ENCODE measurements at places on chromosomes 2 and 18.

DNA sequence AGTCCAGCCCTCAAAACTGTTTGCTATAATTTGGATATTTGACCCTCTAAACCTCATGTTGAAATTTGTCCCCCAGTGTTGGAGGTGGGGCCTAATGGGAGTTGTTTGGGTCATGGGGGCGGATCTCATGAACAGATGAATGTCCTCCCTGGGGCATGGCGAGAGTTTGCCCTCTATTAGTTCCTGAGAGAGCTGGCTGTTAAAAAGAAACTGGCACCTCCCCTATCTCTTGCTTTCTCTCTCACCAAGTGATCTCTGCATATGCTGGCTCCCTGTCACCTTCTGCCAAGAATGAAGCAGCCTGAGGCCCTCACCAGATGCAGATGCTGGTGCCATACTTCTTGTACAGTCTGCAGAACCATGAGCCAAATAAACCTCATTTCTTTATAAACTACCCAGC is 12.0 kb downstream of the LNPK start:
- no peak for DNase-seq

GRCh38 chr2:27308359-27308881 is at the start of gene UCN:
Gene UCN, minus strand, starts transcription at chr2:27308445. Its CDS starts 550 bp downstream, at chr2:27307895.
- DNase-seq, result no peak

- DNase-seq, result no peak
These were observed 126.7 kb downstream of the TWIST2 start for GRCh38 chr2:238974501-238975166.

DNA sequence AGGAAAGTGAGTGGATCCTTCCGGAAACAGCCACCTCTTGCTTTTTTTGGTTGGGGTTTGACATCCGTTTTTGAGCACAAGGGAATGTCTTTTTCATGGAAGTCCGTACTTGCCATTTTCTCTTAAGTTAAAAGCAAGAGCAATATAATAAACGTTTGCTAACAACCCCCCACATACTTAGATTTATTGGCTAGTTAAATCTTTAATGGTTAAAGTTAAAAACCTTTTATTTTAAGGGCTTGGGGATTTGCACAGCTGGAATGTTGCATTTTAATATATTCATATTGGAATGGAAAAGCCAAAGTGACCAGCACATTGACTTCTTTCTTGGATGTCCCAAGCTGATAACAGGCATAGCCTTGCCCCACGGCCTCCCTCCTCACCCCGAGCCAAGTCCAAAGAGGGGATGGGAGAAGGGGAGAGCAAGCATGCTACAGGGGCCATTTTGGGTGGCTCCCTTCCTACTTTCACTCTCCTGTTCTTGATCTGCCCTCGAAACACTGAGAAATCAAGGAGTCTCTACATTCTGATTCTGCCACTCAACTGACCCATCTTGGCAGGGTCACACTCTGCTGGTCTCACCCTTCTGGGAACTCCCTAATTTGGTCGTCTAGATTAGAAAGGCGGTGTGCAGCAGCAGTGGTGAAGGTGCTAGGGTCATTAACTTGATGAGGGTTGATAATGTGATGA is 48.1 kb upstream of the PKDCC start:
- no peak for DNase-seq

- DNase-seq, result no peak
These were observed 90.1 kb downstream of the ALPK2 start for GRCh38 chr18:58538604-58539386.

GRCh38 chr2:227657199-227657845 is 9.3 kb upstream of the SCYGR5 start:
- DNase-seq, result no peak

DNA sequence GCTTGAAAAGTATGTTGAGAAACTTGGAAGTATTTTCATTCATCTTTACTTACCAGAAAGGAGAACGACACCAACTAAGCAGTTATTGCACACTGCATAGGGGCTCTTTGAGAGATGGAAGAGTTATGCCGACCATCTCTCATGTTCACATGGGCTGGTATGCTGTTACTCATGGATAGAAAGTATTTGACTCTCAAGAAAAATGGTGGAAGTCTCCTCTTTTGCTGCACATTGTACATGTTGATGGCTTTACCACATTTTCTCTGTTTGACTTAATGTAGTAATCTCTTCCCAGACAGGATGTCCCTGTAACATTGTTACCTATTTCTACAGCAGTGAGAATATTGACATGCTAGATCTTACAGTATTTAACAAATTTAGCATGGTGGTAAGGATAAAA is 23.2 kb downstream of the CAB39 start:
- no peak for DNase-seq

- DNase-seq, result no peak
These were observed 36.5 kb upstream of the B4GALT6 start for GRCh38 chr18:31720867-31721266.

- no peak for DNase-seq
These were observed 11.6 kb downstream of the PTPN4 start for GRCh38 chr2:119771331-119771730.

- peak; percentile 18 for DNase-seq
These were observed 34.0 kb upstream of the SPTBN1 start for GRCh38 chr2:54422072-54422581.

DNA sequence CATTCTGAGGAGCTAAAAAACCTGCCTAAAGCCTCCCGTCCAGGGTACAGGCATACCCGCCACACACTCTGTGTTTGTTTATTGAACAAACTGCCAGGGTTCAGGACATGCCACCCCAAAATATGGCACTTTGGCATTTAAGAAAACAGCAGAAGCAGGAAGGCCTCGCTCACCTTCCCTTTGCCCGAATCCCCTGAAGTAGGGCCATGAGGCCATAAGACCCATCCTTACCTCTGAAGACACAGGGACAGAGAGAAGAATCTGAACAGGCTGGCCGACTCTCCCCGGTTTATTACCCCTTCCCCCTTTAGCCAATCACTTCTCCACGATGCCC is 1.7 kb upstream of the NEURL3 start:
- DNase-seq, result no peak

GRCh38 chr2:48383036-48383435 is 146.9 kb upstream of the STON1 start:
- no peak for DNase-seq

- no peak for DNase-seq
These were observed 34.4 kb downstream of the MTA3 start for GRCh38 chr2:42602876-42603219.

DNA sequence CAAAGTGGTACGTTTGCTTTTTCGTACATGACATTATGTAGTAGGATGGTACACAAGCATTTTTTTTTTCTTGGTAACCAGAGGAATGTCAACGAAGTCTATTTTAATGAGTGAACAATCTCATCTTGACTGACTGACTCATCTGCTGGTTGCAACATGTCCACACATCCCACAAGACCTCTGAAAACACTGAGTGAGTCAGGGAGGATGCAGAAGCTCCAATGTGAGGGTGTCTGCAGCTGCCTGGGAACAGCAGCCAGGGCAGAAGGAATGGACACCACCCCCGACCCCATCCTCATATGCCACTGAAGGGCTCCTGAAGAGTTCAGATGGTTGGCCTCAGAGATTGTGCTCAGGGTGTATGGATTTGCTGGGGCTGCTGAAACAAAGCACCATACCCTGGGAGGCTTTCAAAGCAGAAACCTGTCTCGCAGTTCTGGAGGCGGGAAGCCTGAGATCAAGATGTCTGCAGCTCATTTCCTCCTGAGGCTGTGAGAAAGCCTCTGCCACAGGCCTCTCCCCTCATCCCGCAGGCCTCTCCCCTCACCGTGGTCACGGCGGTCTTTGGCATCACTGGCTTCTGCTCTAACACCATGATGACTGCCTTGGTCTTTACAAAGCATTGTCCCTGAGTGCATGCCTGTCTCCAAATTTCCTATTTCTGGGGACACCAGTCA is 124.6 kb downstream of the LRATD1 start:
- DNase-seq, result no peak

DNA sequence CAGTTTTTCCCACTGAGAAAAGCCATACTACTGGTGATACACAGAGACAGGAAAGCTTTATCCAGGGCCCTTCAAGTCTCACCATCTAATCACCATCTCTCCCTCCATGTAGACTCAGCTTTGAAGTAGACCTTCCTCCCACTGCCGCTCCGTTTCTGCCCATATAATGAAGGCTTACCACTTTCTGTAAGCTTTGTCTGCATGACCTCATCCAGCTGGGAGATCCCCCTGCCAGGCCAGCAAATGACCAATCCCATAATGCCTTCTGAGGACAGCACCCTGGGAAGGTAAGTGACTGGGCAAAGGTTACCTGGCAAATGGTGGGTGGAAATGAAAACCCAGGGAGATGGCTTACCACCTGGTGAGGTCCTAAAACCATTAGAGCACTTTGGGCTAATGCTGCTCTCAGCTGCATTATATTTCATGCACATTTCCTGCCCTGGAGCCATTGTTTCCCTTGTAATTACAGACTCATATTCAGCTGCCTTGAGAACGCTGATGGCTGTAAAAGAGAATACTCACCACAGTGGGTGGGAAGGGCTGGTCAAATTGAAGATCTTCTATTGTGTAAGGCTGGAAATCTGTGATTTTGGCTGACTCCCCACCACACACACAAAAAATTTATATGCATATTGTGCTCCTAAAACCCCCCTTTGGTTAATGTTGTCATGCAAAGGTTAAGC is 350.7 kb upstream of the SYT4 start:
- no peak for DNase-seq

GRCh38 chr18:1014509-1014908 is 109.8 kb downstream of the ADCYAP1 start:
- no peak for DNase-seq

- DNase-seq, result no peak
These were observed 635.8 kb downstream of the RNF144A start for GRCh38 chr2:7552825-7553570.

DNA sequence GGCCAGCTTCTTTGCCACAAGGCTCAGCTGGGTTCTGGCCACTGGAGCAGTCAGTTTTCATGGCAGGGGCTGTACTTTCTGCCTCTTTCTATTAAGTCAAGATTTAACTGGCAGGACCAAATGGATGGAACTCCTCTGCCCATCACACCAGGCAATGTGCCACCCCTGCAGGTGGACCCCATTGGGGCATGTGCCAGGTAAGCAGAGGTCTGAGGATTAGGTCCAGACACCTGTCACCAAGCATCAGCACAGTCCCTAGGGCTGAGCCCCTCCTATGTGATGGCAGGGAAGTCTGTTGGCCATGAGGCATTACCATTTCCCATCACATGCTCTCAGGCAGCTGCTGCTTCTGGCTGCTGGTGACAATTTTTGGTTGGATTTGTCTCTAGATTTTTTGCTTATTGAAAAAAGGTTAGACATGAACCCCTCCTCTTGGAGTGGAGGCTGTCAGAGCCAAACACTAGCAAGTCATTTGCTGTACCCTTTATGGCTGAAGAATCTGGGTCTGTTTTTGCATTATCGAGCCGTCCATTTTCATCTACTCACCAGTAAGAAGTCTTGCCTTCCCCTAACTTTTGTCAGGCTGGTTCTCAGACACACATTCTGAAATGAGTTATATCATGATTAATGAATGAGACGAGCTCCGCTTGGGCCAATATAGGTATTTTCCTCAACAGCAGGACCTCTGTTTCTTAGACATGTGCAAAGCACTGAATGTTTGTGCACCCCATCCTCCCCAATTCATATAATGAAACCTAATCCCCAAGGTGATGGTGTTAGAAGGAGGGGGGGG is 328.0 kb downstream of the TSN start:
- DNase-seq, result no peak

- no peak for DNase-seq
These were observed 165.2 kb downstream of the RAPGEF4 start for GRCh38 chr2:172900871-172901270.

DNA sequence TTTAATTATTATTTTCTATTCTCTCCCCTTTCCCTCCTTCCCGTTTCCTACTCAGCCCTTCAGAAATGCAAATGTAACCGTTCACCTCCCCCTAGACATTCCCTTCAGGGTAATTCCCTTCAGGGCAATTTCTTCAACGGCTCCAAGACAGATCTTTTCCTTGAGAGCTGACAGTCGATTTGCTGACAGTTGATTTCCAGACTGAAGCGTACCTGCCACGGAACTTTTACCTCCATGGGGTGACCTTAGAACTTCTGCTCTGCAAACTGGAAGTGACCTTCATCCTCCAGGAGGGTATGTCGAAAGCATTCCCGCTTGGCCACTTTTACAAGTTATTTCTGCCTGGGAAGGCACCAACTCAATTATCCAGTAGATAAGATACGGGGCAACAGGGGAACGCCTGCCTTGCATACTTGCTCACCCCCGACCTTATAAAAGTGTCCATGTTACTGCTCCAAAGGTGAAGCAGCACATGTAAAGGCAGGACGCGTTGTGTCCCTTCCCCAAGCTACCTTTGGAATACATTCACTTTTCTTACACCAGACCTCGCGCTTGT is 18.5 kb downstream of the B3GNT7 start:
- no peak for DNase-seq

DNA sequence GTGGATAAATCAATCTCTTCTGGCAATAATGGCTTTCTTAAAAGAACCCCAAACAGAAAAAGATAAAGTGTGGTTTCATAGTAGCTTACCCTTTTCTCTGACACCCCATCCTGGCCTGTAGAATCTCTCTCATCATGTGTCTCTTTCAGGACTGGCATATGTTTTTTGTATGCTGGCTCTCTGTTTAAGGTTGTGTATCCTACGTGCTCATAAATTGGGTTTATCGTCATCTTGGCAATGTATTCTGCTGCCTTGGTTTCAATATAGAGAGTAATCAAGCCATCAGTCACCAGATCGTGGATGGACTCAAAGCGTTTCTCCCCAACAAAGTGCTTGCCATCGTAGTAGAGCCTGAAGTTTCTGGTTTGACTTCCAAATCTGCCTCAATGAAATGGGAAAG is 113.5 kb upstream of the CHRNA1 start:
- DNase-seq, result no peak

DNA sequence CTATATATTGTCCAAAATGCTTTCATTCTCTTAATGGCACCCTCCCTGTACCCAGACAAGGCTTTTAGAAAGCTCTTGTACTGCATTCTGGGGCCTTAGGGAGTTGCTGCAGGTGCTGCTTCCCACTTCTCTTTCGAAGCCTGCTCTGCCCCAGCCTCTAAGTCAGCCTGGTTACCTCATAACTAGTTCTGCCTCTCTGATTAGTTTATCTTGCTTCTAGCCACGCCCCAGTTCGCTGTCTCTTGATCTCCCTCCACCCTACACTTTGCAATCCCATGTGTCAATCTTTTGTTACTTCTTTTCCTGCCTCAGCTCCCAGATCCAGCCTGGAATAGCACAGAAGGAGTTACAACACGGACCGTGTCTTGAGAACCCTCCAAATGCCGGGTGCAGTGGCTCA is 13.8 kb upstream of the NCOA1 start:
- DNase-seq, result no peak

DNA sequence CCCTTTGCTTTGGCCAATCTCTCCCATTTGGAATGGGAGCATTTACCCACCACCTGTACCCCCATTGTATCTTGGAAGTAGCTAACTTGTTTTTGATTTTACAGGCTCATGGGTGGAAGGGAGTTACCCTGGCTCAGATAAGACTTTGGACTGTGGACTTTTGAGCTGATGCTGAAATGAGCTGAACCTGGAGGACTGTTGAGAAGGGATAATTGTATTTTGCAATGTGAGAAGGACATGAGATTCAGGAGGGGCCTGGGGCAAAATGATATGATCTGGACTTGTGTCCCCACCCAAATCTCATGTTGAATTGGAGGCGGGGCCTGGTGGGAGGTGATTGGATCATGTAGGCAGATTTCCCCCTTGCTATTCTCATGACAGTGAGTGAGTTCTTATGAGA is 58.6 kb upstream of the ZFP36L2 start:
- no peak for DNase-seq

GRCh38 chr2:203670939-203671338 is 35.5 kb upstream of the CD28 start:
- no peak for DNase-seq

GRCh38 chr2:27133195-27133875 is 1.1 kb downstream of the PREB start:
- DNase-seq, result no peak

- DNase-seq, result no peak
These were observed 57.9 kb downstream of the SLC8A1 start for GRCh38 chr2:40394031-40394430.
